ENCODE measurements at places on chromosomes 16 and 17.

DNA sequence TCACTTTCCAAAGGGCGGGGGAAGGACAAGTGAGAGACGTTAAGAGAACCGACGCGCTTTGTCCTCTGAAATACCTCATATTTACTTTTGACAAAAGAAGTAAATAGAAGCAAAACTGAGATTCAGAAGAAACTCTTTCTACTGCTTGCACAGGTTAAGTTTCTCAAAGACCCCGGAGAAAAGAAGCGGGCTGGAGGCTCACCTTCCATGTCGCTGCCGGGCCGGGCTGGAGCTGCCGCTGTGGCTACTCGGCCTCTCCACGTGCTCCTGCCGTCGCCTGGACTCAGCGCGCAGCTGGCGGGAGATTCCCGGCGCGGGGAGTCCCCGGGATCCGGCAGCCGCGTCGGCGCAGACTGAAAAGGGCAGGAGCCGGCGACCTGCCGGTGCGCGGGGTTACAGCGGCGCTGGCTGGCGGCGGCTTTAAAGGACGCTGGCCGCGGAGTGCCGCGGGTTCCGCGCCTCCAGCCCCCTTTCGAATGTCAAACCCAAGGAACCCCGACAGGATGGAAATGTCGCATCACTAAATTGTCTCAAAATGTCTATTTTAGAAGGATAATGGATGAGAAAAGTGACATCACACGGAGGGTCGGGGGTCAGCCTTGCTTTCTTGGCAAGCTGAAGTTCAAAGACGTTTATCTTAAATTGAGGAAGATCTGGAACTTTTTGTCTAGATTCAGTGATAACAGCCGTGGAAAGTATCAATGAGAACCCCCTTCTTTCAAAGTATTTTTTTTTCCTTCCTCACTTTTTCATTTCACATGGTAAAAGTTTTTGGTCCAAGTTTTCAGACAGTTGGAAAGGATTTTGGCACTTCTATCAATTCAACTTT, at the start of gene IKZF3:
IKZF3 (minus strand) TSS at position 395 of the 829 bp plus-strand sequence; CDS start at position 209, 186 bp downstream.
- peak; percentile 59 for DNase-seq

- no peak for DNase-seq
Measured at GRCh38 chr17:6660805-6661463, 9.4 kb downstream of the C17orf100 start.

GRCh38 chr17:4077581-4077980, 65.2 kb downstream of the ZZEF1 start:
- no peak for DNase-seq

GRCh38 chr17:62084585-62084984, 19.5 kb upstream of the MED13 start:
- no peak for DNase-seq

GRCh38 chr16:17414421-17414820, 56.3 kb downstream of the XYLT1 start:
- DNase-seq, result no peak

- DNase-seq, result no peak
Measured at GRCh38 chr16:4314532-4315185, 1.2 kb upstream of the GLIS2 start.

DNA sequence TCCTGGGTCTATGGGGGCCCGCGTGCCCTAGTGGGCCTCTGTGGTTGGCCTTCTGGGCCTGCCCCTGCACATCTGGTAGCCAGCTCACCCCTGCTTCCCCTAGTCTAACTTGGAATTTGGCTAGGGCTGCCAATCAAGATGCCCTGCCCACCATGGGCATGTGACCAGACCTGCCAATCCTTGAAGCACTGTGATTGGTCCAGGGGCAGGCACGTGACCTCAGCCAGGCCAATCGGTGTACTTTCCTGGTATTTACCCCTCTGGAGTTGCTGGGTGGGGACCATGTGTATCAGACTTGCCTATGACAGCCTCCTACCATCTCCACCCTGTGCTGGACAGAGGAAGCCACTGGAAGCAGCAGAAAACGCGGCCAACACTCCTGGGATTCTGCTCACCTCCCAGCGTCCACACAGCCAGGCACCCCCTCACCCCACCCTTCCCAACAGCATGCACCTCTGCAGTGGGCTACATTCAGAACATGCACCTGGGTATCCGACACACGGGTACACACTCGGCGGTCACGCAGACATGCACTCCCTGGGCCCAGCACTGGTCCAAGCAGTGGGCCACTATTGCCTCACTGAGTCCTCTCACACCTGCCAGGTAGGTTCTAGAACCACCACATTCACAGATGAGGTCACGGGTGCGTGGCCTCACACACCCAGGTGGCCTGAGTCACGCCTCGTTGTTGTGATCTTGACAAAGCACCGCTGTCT, 96.9 kb downstream of the RBFOX3 start:
- no peak for DNase-seq

- no peak for DNase-seq
Measured at GRCh38 chr17:51463353-51463752, 203.0 kb downstream of the UTP18 start.

DNA sequence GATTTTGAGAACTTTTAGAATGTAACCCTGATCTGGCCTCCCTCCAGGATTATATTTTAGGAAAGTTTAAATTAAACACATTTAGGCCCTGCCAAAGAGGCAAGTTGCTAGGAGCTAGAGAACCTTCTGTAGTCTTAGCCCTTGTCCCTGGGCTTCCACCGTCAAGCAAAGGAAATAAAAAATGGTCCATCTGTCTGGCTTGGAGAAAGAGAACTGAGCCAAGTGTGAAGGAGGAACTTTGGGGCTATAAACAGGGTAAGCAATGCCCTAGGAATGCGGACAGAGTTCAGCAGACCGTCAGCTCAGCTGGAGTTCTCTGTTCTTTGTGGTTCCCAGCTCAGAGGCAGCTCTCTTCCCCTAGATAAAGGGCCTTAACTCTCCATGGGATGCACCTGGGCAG, 29.6 kb downstream of the RCVRN start:
- no peak for DNase-seq

GRCh38 chr16:351804-352520, 561 bp downstream of the AXIN1 start:
- no peak for DNase-seq

DNA sequence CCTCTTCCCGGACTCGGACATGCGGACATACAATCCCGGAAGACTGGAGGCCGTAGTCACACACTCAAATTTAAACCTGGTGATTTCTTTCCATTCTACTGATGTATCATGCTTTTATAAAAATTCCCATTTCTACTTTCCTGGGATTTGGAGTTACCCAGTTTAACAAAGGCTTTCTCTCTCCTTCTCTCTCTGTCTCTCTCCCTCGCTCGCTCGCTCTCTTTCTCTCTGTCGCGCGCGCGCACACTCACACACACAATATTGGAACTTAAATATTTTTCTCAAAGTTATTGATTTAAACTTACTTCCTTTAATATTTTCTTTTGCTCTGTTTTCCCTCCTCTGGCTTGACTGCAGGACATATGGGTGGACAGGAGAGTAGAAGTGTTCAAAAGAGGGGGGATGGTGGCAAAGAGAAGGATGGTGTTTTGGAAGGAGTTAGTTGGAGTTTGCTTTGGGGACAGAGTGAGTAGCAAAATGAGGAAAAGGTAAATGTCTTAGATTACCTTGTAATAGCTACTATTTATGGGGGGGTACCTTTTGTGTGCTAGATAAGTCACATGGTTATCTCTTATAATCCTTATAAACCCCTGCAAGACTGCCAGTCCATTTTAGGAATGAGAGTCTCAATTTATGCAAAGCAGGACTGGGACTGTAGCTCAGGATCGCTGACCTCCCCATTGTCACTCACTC, 878 bp upstream of the TRIM25 start:
- DNase-seq, result no peak

DNA sequence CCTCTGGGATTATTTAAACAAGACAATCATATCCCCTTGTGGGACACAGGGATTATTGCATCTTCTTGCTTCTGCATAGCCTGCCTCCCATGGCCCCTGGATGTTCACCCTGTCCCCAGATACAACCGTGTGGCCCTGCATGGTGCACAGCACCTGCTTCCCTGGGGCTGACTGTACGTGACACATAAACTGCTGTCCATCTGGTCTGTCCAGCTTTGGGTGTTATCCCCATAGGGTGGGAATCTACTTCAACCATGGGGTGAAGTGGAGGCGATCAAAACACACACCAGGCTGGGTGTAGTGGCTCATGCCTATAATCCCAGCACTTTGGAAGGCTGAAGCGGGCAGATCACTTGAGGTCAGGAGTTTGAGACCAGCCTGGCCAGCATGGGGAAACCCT, 138.8 kb downstream of the XYLT1 start:
- no peak for DNase-seq

DNA sequence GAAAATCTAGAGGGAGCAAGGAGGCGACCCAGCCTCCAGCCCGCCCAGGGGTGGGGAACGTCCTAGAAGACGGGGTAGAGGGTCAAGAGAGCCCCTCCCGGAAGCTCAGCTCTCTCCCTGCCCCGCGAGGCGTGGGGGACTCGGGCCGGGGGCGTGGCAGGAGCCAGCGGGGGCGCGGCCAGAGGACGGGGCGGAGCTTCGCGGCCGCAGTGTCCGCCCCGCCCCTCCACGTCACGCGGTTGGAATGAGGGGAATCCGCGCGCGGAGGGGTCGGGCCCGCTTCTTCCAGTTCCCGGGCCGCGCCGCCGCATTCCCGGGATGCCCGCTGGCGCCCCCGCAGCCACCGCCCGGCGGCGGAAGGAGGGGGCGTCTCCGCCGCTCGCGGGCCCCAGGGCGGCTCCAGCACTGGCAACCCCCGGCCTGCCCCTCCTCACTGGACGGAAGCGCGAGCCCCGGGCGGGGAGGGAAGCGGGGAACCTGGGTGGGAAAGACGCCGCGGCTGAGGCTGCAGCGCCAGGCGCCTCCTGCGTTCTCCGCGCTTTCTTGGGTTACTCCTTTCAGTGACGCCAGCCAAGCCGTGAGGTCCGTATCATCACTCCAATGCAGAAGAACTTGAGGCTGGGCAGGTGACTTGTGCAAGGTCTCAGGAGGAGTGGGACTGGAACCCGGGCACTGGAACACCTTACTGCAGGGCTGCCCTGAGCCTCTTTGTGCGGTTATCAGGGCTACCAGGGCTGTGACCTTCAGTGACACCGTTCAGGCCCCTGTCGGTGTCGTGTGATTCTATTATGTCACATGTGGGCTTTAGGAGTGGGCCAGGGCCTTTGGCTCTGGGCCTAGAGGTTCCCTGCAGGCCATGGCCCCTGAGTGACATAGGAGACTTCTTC, 4.3 kb downstream of the MYO1C start:
- peak; percentile 36 for DNase-seq

DNA sequence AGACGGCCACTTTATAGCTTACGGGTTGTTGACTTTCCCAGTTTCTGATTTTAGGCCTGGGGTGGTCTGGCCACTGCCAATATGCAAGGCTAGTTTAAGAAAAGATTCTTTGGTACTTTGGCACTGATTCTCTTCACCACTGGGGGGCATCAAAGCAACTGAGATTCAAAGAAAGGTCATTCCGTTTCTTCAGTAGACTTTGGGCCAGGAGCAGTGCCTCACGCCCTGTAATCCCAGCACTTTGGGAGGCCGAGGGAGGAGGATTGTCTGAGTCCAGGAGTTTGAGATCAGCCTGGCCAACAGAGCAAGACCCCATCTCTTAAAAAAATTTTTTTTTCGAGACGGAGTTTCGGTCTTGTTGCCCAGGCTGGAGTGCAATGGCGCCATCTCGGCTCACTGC, 53.0 kb downstream of the RPA1 start:
- no peak for DNase-seq

GRCh38 chr17:51971121-51971520, 187.4 kb downstream of the CA10 start:
- DNase-seq, result no peak

GRCh38 chr17:9016941-9017552, 4.3 kb upstream of the NTN1 start:
- DNase-seq, result no peak

- no peak for DNase-seq
Measured at GRCh38 chr17:55710829-55711496, 11.7 kb downstream of the TMEM100 start.

GRCh38 chr17:17413215-17413792, 63.5 kb upstream of the MED9 start:
- DNase-seq, result no peak

- DNase-seq, result no peak
Measured at GRCh38 chr17:77330602-77331081, 189.9 kb downstream of the SEC14L1 start.

DNA sequence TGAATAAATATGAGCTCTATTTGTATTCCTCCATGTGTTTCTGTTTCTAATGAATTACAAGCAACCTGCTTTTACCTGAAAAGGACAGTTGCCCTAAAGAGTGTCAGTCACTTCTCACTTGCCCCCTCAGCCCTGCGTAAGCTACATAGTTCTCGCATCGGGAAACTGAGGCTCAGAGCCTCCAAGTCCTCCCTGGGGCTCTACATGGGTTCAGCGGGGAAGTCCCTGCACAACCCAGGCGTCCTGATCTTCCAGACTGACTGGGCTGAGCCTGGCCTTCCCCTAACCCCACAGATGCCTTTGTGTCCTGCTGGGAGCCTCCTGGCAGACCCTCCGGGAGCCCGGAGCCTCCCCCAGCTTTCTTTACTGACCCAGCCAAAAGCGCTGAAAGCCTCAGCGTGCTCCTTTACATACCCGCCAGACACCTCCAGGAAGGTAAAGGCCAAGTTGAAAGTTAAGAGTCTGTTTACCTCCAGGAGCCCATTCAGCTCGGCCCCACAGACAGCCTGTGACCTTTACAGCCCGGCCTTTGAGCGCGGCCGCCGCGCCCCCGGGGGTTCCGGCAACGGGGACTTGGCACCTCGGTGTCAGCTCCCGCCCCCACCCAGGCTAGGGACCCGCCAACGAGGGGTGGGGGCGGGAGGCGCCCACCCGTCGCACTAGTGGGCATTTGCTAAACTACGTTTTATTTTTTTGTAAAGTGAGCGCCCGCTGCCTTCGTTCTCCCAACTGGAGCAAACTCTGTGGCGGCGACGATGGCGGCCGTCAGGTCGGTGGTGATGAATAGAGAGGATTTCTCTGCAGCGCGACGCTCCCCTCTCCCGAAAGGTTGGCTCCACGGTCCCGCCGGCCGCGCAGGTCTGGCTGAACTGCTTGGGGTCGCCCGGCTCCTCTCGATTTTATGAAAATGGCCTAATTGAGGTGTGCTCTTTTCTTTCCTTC, 4.4 kb upstream of the HOXB13 start:
- no peak for DNase-seq

DNA sequence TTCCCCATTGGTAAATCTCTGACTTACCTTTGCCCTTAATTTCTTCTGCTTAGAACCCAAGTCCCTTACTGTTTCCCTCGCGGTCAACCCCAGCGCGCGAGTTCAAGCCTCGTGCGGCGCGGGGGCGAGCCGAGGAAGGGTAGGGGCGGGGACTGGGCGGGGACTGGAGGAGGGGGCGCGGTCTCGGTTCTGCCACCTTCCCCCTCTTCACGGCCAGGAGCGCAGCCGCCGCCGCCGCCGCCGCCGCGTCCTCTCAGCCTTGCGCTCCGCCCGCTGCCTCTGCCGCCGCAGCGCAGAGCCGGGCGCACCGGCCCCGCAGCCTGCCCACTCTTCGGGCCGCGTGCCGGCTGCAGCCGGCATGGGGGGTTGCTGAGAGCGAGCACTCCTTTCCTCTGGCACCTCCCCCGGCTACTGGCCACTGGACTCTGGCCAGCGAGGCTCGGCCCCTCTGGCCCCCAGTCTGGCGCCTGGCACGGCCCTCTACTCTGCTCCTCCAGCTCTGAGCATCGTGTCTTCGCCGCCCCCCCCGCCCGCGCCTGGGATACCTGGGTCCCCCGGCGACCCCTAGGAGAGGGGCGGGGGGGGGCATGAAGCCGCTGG, at the start of gene RAPGEFL1:
RAPGEFL1 (plus strand) TSS at position 196 of the 600 bp plus-strand sequence; CDS start at position 588, 392 bp downstream.
- peak; percentile 78 for DNase-seq

Measured in activated CD8-positive, alpha-beta memory T cell treated with anti-CD3 and anti-CD28 coated beads for 4 hours (primary cell).